ENCODE measurements at places on chromosomes 2 and 18. TPM values are rescaled to one million over a fixed set of nuclear protein-coding genes. Genes with fewer than 3 reads are reported as not detected.

Gene DQX1
- total RNA-seq, result 0.44 TPM

Gene ALPI
- total RNA-seq, result not detected

Gene MTLN
- total RNA-seq, result 47.3 TPM

Gene ZNF519
- total RNA-seq, result 7.0 TPM

Gene RFTN2
- 4.3 TPM for total RNA-seq

Gene EFR3B
- total RNA-seq, result 9.0 TPM

Gene TBR1
- not detected for total RNA-seq

Gene MPP4
- total RNA-seq, result 0.30 TPM

Gene SFT2D3
- 7.4 TPM for total RNA-seq

Gene TANC1
- 39.5 TPM for total RNA-seq

Gene KCNE4
- 1.2 TPM for total RNA-seq

Gene AFG3L2
- total RNA-seq, result 31.1 TPM

Gene ATIC
- total RNA-seq, result 65.5 TPM

Gene GRHL1
- total RNA-seq, result 6.5 TPM

Gene ACVR1C
- 1.7 TPM for total RNA-seq

Gene ATP6V1B1
- total RNA-seq, result 2.2 TPM

Gene DYNAP
- total RNA-seq, result not detected

Gene CXCR1
- total RNA-seq, result 10.4 TPM

Gene NYAP2
- 1.1 TPM for total RNA-seq

Gene AQP12B
- not detected for total RNA-seq

Gene TMEM150A
- 28.9 TPM for total RNA-seq

Gene CARF
- 11.4 TPM for total RNA-seq

Gene SH3RF3
- 5.7 TPM for total RNA-seq

Gene COQ10B
- 24.3 TPM for total RNA-seq

Gene LOXHD1
- total RNA-seq, result 2.9 TPM

Gene CBLN2
- not detected for total RNA-seq

Gene CLK1
- 132 TPM for total RNA-seq

Gene IL36A
- not detected for total RNA-seq

Gene GREB1
- 2.3 TPM for total RNA-seq

Gene SPRED2
- 43.9 TPM for total RNA-seq

Gene CCDC141
- 40.5 TPM for total RNA-seq

Gene PLEK
- 42.1 TPM for total RNA-seq

Gene ARHGEF4
- total RNA-seq, result 9.1 TPM

Gene COL4A4
- 24.3 TPM for total RNA-seq
